ENCODE measurements at places on chromosomes 4 and X. TPM values are rescaled to one million over a fixed set of nuclear protein-coding genes. Genes with fewer than 3 reads are reported as not detected.

ITM2A gene
- total RNA-seq: 75.8 TPM

IBSP gene
- not detected for total RNA-seq

RIPPLY1 gene
- not detected for total RNA-seq

CFP gene
- 14.1 TPM for total RNA-seq

MAGEC2 gene
- total RNA-seq: not detected

SCARB2 gene
- 18.4 TPM for total RNA-seq

MAGEA4 gene
- not detected for total RNA-seq

GAGE13 gene
- not detected for total RNA-seq

F8A3 gene
- total RNA-seq: 11.8 TPM

- DNase-seq: no peak
Observed at GRCh38 chr4:180521181-180521580, 1722.0 kb upstream of the TENM3 start.

GRCh38 chr4:5018096-5018495, 1.2 kb downstream of the CYTL1 start:
- DNase-seq: no peak

GRCh38 chr4:173469622-173470021, 60.4 kb downstream of the HAND2 start:
- DNase-seq: no peak

DNA sequence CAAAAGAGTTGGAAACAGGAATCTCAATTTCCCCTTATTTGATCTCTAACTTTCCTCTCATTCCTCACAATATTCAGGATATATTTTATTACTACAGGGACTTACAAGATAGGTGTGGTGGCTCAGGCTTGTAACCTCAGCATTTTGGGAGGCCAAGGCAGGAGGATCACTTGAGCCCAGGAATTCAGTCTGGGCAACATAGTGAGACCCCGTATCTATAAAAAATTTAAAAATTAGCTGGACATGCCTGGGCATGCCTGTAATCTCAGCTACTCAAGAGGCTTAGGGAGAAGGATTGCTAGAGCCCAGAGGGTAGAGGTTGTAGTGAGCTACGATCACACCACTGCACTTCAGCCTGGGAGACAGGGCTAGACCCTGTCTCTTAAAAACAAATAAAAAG, 200.4 kb downstream of the CAMK2D start:
- no peak for DNase-seq

GRCh38 chr4:151045907-151046306, 30.8 kb upstream of the LRBA start:
- no peak for DNase-seq

- no peak for DNase-seq
Observed at GRCh38 chrX:39201305-39201990, 400.2 kb downstream of the MID1IP1 start.

GRCh38 chrX:68571610-68572311, 72.9 kb downstream of the YIPF6 start:
- DNase-seq: no peak

GRCh38 chr4:106301393-106302061, 14.5 kb downstream of the TBCK start:
- no peak for DNase-seq

DNA sequence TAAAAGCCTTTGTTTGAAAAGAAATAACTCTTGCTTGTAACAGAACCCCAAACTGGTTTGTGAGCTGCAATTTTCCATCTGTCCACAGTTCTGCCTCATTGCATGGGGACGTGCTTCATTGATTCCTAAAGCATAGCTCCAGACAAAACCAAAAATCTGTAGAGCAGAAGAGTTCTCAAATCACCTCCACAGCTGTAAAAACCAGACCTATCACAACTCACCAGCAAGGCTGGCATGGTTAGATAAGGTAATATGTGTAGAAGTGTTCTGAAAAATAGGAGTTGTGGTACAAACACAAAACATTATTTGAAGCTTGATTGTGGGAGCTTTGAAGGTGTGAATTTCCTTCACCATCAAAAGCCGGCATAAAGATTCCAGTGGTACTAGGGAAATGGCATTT, 12.5 kb upstream of the RAB28 start:
- no peak for DNase-seq

DNA sequence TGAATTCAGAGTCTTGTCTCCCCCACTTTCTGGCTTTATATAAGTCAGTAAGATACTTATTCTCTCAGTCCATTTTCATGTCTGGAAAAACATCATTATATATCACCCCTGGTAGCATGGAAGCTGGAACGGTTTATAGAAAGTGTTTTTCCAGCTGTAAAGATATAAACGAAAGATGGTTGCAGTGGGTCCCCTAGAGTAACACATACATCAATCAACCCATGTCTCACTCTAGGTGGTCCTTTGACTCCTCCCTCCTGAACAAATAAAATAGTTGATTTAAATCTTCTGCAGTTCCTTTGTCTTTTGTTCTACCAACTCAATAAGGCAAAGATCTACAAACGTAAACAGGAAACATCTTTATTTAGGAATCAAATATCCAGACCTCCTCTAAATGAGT, 1306.1 kb upstream of the TENM3 start:
- DNase-seq: no peak

DNA sequence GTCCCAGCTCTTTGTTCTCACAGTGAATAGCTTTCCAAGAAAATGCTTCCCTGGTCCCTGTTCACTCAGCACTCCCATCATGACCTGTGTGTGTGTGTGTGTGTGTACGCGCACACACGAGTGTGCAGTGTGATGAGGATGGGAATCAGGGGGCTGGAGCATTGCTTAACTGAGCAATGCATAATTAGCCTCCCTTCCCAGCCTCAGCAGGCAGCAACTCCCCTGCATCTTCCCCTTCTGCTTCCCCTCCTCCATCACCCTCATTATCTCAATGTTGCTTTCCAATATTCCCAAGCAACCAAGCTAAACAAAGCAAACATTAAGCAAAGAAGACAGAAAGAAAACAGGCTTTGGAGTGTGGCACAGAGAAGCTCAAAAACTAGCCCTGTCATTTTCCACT, 137.0 kb downstream of the RBM47 start:
- DNase-seq: no peak

GRCh38 chr4:77845400-77845799, 17.2 kb upstream of the MRPL1 start:
- DNase-seq: no peak

DNA sequence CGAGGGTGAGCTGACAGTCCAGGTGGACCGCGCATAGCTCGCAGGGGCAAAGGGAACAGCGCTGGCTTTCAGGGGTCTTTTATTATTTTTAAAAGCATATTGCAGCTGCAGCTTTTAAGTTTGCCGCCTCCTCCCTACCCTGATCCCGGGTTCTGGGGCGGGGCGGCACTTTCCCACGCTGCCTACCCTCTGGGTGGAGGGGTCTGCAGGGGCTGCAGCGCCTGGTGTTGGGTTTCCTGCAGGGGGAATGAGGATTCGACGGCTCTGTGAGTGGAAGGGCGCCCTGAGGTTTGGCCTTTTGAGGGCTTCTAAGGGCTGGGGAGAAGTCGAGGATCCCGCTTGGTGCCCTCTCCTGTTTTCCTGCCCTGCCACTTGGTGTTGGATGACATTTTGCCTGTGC, 80.7 kb upstream of the SCML1 start:
- no peak for DNase-seq

GRCh38 chr4:76016393-76016792, 6.9 kb downstream of the CXCL10 start:
- no peak for DNase-seq

- DNase-seq: no peak
Observed at GRCh38 chr4:135277068-135277979, 1075.7 kb upstream of the PABPC4L start.

DNA sequence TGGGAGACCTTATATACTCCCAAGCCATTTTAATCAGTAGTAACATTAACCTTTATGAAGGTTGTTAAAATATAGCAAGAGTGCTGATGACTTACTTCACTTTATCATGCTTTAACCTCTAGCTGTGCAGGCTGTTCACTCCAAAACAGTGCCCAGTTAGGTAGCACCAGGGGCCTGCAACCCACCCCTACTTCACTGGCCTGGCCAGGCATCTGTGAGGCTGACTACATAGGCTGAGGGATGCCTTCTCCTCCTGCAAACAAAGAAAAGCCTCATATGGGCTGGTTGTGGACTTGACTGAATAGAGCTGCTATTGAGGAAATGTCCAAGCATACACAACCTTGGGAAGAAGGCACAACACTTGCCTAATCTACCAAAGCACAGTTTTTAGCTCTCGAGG, 172.8 kb downstream of the SHROOM3 start:
- DNase-seq: no peak

- no peak for DNase-seq
Observed at GRCh38 chrX:104310657-104311254, 56.0 kb upstream of the ESX1 start.

GRCh38 chrX:63475200-63475599, 124.1 kb upstream of the SPIN4 start:
- DNase-seq: no peak

- no peak for DNase-seq
Observed at GRCh38 chr4:65340382-65341109, 329.7 kb downstream of the EPHA5 start.

DNA sequence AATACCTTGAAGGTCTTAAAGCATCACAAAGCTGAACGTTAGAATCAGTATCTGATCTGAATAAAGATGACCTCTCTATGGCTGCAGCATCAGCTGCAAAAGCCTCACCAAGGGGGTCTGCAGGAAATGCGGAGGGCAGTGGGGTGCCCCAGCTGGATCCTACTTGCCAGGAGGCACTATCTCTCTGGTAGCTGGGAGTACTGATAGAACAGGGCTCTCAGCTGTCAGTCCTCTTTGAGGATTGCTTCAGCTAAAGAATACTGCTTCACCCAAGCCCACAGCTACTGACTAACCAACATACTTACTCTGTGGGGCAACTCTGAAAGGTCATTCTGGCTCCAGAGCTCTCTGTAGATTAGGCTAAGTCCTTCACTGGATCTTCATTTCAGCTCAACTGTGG, 112.5 kb upstream of the ZFP42 start:
- DNase-seq: no peak

DNA sequence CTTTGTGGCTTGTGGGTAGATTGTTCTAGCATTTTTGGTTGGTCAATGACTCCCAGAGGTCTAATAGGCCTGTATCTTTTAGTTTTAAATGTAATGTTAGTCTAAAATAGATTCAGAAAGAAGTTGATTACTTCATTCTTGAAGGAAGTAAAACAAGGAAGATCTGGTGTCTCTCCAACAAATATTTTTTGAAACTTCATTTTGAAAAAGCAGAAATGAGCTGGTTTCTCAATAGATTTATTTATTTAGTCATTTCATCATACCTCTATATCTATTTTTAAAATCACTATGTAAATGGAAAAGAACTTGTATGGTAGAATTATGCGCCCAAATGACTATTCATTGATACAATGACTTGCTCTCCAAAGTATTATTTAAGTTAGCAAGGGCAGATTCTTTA, 7.2 kb downstream of the HTR2C start:
- no peak for DNase-seq

Measured in activated naive CD8-positive, alpha-beta T cell treated with anti-CD3 and anti-CD28 coated beads, Interleukin-2, amount 10 ng/mL, durations not matched to agents 7 days and 5 days (primary cell).